Activated CD4-positive, alpha-beta T cell treated with anti-CD3 and anti-CD28 coated beads for 36 hours (primary cell): ENCODE measurements at places on chromosomes 13 and 19. TPM values are rescaled to one million over a fixed set of nuclear protein-coding genes. Genes with fewer than 3 reads are reported as not detected.

The ZNF578 gene
- total RNA-seq, result 0.77 TPM

The ZNF787 gene
- 28.4 TPM for total RNA-seq

The SHANK1 gene
- total RNA-seq, result not detected

The GYS1 gene
- total RNA-seq, result 80.2 TPM

The LYPD3 gene
- 2.1 TPM for total RNA-seq

The SMIM17 gene
- total RNA-seq, result not detected

The KCNK6 gene
- total RNA-seq, result 10.2 TPM

The SCAF1 gene
- total RNA-seq, result 64.0 TPM

The FPR2 gene
- total RNA-seq, result not detected

DNA sequence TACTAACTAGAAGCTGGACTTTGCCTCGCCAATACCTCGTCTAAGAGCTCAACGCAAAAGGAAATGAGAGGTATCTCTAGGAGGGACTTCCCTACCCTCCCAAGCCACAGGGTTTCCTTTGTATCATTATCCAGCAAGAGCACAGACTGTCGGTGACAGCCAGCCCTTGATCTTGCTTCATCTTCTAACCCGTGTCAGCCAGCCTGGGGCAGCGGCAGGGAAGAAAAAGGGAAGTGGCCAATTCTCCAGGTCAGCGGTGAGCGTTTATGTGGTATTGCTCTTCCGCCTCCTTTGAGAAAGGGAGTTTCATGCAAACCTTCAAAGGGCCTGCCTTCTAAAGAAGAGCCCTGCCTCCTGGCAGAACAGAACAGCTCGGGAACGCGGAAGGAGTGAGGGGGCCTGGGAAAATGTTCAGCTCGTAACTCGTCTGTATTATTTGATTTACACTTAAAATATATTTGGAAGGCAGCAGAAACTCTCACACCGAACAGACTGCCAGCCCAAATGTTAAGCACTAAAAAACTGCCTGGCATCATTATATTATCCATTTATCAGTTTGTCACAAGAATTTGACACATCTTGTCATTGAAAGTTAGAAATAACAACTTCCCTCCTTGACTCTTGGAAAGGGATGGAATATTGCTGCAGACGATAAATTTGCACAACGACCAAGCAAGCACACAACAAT lies 41.8 kb downstream of the EFNB2 start:
- DNase-seq, result no peak

DNA sequence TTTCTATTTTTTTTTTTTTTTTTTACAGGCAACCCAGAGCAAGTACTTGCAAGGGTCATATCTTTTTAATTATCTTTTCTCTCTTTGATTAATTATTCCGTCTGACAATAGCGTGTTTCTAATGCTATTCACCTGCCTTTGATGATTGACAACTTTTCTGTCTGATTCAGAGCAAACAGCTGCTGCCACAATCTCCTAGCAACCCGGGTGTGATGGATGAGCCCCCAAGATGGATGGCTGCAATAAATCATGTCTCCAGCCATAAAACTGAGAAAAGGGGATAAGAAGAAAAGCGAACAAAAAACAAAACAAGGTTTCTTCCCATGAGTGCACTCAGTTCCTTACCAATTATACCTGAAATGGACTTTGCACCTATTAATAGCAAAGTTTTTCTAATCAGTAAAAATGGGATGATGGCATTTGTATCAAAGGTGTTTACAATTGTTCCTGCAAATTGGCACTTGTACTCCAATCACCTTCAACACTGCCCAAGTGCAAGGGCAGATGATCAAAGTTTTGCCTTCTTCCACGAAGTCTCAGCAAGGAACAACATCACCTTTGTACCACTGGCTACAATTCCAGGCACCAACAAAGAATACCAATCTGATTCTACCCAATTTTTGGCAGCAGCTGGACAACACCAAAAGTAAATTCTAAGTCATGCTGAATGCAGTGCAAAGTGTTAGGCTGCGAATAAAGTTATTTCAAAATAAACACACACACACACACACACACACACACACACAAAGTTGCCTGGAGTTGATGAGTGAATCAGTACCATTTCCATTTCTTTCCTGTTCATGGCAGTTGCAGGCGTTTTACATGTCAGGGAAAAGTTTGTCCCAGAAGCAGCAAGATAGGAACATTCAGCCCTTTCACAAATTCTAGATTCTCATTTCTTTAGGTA lies 12.0 kb downstream of the TSHZ3 start:
- no peak for DNase-seq

DNA sequence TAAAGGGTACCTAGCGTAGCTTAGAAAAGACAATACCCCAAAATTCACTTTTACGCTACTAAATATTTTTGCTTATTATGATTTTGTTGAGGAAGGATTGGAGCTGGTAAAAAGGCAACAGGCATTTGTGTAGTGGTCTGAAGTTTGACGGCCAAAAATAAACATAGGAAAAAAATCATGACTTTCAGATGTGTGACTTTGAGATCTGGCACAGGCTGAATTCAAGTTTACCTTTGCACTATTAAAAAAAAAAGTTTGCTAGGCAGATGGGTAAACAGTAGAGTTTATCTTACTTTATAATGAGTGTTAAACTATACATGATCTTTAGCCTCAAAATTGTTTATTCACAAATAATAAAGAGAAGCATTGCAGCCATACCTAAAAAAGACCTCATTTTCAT lies 24.3 kb upstream of the INTS6 start:
- no peak for DNase-seq

GRCh38 chr13:98994080-98994479 lies 16.2 kb upstream of the DOCK9 start:
- DNase-seq, result no peak

DNA sequence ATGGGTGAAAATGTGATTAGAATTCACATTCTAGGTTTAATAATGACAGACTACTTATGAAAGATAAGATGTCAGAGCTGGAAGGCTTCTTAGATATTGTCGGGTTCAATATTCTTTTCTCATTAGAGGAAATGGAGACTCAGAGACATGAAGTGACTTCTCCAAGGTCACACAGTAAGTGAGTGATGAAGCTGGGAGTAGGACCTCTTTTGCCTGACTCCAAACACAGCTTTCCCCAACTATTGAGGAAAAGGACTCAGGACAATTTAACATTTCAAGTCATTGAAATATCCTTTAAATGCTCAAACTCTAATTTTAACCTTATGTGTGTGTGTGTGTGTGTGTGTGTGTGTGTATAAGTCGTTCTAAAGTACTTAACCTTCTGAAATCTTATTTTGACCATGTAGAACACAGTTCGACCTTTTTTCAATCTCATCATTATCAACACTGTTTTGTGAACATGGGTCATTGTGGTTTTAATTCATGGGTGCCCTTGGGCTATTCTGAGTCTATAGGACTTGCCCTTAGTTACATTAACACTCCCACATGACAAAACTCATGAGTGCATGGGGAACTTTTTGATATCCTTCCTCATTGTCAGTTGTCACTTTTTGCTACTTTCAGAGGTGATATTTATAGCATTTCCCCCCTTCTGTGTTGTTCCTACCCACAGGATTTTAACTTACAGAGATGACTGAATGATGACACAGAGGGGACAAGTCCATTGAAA lies 53.0 kb downstream of the LRCH1 start:
- DNase-seq, result no peak

DNA sequence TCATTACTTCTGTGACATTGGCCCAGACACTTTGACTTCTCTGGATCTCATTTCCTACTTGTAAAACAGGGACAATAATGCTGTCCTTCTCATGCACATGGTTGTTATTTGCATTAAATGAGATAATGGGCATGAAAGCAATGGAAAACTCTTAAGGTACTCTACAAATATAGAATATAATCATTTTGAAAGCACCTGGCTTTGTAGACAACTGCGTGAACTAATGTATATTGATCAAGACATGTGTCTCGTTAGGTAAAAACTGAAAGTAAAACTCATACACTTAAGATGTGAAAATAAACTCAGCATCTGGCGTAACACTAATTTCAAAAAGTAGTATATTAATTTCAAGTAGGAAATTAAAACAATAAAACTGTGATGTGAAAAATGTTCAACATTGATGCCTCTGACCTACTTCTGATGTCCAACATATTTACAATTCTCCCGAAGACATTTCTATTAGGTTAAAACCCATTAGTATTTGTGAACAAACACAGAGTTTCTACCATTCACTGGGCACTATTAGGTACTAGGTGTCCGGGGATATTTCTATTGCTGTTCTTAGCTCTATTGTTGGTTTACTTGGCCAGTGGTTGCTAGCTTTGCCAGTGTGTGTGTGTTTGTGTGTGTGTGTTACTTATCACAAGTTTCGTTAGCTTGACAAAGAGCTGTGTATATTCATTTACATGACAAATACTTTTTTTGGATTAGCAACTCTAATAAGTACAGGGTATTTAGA lies 220.5 kb downstream of the KCNRG start:
- no peak for DNase-seq

- no peak for DNase-seq
These were observed 727 bp downstream of the CERS1 start for GRCh38 chr19:18895038-18895823.

DNA sequence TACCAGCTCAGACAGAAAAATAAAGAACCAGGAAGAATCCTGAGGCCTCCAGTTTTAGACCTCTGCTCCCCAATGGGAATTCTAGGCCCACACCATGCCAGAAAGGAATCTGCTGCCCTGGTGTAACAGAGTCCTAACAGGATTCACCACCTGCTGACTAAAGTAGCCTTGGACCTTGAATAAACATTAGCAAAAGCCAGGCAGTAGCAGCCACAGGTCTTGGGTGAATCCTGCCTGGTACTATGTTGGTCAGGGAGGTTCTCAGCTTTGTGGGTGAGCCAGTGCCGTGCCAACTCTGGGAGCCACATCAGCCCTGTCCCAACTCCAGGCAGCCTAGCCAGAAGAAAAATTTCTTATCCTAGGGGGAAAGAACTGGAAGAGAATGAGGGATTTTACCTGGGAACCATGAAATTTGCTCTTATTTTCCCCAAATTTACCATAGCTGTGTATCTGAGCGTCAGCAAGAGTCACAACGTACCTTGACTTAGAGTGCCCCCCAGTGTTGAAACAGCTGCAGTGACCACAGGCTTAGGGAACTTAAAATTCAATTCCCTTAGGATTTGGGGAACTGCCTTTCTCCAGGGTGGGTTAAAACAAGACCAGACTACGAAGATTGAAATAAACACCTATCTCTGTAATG lies 1895.6 kb upstream of the PRR20A start:
- DNase-seq, result no peak

GRCh38 chr13:64272681-64273080 lies 2857.0 kb upstream of the PCDH20 start:
- DNase-seq, result no peak

GRCh38 chr13:44266305-44266704 lies 107.3 kb upstream of the SERP2 start:
- DNase-seq, result no peak

- DNase-seq, result peak; percentile 56
These were observed 45.7 kb upstream of the FLT1 start for GRCh38 chr13:28540612-28541011.

- DNase-seq, result no peak
These were observed 315.6 kb upstream of the SPRY2 start for GRCh38 chr13:80656512-80656904.

DNA sequence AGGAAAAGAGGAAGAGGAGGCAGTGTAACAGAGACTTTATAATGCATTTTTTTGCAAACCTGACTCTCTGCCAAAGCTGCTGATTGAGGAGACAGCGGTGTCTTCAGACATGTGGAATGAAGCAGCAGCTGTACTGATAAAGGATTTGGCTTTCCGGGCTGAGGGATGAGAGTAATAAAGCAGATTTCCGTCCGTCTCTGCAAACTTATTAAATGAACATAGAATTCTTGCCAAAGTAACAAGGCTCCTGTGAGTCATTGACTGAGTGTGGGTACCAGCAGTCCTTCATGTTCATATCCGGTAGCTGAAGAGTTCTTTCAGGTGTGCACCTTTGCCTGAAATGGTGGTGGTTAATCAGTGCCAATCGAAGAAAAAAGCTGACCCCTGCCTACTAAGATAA lies 112.6 kb downstream of the LIG4 start:
- no peak for DNase-seq

DNA sequence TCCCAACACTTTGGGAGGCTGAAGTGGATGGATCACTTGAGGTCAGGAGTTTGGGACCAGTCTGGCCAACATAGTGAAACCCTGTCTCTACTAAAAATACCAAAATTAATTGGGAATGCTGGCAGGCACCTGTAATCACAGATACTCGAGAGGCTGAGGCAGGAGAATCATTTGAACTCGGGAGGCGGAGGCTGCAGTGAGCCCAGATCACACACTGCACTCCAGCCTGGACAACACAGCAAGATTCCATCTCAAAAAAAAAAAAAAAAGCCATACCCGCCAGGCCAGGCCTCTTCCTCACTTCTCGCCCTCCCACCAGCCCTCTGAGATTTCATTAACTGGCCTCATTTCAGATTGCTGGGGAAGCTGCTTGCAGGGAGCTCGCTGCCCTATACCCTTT lies 7.7 kb upstream of the RELB start:
- DNase-seq, result no peak

DNA sequence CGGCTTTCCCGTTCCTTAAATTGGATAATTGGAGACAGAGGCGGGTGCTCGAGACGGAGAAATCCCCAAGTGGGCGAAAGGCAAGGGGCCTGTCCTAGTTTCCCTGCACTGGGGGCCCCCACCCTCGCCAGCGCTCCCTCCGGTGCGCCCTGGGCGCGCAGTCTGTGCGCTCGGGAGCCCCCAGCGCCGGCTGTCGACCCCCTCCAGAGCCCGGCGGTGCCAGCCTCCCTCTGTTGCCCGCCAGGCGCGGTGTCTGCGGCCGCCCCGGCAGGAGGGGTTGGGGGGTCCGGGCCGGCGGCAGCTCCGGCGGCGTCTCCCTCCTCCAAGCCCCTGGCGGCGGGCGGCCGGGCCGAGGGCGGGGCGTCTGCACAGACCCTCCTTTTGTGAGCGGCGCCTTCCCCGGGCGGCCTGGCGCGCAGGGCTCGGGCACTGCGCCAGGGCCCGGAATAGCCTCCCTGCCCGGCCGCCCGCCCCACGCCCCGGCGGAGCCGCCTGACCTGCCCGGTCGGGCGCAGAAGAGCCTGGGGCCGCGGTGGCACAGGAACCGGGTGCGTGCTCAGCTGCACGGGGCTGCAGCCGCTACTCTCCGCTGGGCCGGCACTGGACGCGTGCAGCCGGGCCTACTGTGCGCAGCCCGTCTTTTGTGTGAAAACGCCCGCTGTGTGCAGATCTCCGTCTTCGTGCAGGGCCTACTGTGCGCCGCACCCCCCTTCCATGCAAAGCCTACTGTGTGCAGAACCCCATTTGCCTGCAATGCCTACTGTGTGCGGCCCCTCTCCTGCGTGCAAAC lies 13.2 kb downstream of the GADD45B start:
- DNase-seq, result peak; percentile 23

DNA sequence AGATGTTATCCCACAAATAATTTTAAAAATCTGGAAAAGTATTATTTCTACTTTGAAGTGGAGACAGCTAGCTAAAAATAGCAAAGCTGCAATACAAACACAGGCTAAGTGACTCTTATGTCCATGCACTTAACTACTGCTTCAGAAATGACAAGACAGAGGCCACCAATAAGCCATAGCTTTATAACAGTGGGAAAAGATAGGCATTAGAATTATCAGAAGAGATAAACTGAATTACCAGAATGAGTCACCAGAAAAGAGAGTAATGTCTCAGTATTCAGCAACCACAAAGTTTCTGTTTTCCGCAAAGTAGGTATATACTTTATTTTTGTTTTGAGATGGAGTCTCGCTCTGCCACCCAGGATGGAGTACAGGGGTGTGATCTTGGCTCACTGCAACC lies 17.1 kb downstream of the CLN5 start:
- peak; percentile 19 for DNase-seq

GRCh38 chr19:52140032-52140710 lies 433 bp upstream of the ZNF616 start:
- peak; percentile 99 for DNase-seq
